ENCODE measurements at places on chromosomes 7 and 10. TPM values are rescaled to one million over a fixed set of nuclear protein-coding genes. Genes with fewer than 3 reads are reported as not detected.

The OR2A1 gene
- total RNA-seq = 0.20 TPM

The ASIC3 gene
- 0.10 TPM for total RNA-seq

The PHYHIPL gene
- total RNA-seq = not detected

The SLC18A2 gene
- total RNA-seq = not detected

The AGMO gene
- total RNA-seq = 1.1 TPM

The WDR11 gene
- total RNA-seq = 33.4 TPM

The PLXDC2 gene
- 0.24 TPM for total RNA-seq

The OR6V1 gene
- not detected for total RNA-seq

The ANXA8L1 gene
- not detected for total RNA-seq

The ENTPD7 gene
- 4.6 TPM for total RNA-seq
